Fibroblast of skin of left biceps (primary cell): ENCODE measurements at places on chromosomes 6 and 20.
A peak's percentile ranks its signal among the peaks of the same experiment; 100 is the strongest.

DNA sequence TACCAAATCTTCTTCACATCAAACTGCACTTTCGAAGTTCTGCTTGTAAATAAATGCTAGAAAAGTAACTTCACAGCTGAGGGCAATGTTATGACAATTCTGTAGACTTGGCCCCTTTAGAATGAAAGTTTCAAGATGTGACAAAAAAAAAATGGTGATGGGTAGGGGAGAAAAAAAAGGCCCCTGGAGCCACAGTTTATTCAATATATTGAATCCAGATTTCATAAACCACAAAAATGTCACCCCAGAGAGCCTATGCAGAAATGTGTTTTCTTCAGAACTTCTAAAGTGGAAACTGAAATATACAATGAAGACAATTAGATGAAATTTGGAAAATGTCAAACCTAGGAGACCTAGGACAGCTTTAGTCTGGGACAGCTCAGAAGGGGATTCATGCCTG is 143.1 kb downstream of the EDN3 start:
- peak; percentile 48 for DNase-seq

DNA sequence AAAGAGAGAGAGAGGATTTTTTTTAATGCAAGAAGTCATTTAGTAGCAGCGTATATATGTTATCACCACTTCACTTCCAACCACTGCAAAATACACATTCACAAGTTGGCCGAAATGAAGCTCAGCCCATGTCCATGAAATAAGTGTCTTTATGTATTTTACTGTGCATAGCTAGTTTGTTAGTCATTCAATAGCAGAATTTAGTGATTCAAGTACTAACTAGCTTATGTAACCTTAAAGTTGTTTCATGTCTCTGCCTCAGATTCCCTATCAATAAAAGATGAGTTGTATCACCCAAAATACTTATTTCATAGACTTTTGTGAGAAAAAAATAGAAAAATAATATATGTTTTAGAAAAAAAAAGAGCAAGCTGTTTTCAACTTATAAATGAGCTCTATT is 153.7 kb upstream of the PRDM1 start:
- DNase-seq = no peak

- DNase-seq = no peak
Measured at GRCh38 chr6:134535831-134536230, 217.9 kb upstream of the SGK1 start.

GRCh38 chr20:17381724-17382123 is 149.5 kb downstream of the BFSP1 start:
- DNase-seq = no peak

DNA sequence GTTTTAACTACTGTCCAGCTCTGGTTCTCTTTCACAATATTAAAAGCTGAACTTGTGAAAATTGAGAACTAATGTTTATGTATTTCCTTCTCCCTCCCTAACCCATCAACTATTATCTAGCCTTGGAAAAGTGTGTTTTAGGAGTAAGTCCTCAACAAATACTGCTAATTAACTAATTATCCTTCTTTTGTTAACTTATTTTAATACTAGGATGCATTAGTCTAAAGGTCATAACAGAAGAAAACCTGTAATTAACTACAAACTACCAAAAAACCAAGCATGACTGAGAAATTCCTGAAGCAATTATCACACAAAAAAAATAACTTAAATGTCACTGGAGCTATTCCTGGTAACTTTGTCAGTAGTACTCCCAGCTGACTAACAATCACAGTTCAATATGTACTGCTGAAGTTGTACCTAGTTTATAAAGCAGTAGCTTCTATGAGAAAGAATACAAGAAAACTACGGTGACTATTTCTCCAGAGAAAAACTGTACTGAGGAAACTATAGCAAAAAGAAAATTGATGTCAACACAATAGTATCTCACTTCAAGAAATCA is 301.9 kb downstream of the LAMA2 start:
- DNase-seq = no peak

GRCh38 chr20:19112828-19113227 is 99.6 kb upstream of the SLC24A3 start:
- no peak for DNase-seq

DNA sequence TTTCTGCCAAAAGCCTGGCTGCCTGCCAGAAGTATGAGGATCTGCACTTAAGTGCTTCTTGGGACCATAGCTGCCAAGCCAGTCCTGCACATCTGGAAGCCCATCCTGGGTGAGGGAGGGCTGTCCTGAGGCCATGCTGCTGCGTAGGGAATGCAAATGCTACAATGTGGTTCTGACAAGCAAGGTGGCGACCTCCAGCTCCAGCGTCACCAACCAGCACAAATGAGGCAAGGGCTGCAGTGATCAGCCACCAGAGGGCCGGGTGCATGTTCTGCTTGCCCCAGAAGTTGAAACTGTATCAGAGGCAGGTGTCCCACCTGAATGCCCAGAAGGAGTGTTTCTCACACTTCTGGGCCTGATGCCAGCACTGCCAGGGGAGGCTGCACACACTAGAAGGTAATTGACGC is 99.1 kb upstream of the KCNQ5 start:
- DNase-seq = no peak

GRCh38 chr6:30565772-30566171 is 5.5 kb upstream of the ABCF1 start:
- no peak for DNase-seq

- no peak for DNase-seq
Measured at GRCh38 chr6:155157101-155157500, 106.7 kb upstream of the CLDN20 start.

GRCh38 chr6:1950631-1951030 is 294.8 kb downstream of the GMDS start:
- DNase-seq = no peak

GRCh38 chr20:8148501-8148900 is 16.4 kb downstream of the PLCB1 start:
- DNase-seq = no peak

DNA sequence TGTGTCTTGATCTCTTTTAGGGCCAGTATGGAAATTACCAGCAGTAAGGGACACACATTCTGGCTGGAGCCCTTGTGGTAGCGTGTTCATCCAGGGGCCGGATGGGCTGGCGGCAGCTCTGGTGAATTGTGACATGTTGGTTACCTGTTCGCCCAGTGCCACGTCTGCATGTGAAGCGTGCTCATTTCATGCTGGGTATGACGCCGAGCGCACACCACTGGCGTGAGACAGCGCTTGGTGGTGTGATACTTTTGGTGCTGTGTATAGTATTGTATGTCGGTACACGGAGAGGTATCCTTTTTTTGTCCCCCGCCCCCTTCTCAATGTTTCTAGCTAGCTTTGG is 3.7 kb upstream of the MTG2 start:
- DNase-seq = no peak

GRCh38 chr20:34915749-34916455 is 39.5 kb downstream of the ACSS2 start:
- DNase-seq = no peak

DNA sequence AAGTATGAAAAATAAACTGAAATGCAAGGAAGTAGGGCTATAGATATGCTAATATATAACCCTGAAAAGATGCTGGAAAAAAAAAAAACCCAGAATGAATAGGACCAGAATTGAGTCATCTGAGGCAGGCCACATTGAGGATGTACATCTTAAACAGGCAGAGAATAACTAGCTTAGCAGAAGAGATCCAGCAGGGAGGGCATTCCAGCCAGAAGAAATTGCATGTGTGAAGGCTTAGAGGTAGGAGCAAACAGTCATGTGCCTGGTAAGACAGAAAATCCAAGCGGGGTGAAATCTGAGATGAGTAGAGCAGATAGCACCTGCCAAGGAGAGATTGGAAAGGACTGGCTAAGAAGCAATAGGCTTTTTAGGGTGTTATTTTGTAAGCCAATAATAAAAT is 2.6 kb downstream of the COL19A1 start:
- DNase-seq = no peak

GRCh38 chr6:45420083-45420908 is 42.6 kb upstream of the SUPT3H start:
- peak; percentile 44 for DNase-seq

- DNase-seq = no peak
Measured at GRCh38 chr20:44354979-44355497, 461 bp upstream of the HNF4A start.

- peak; percentile 36 for DNase-seq
Measured at GRCh38 chr6:27168586-27169443, 78.7 kb upstream of the PRSS16 start.

DNA sequence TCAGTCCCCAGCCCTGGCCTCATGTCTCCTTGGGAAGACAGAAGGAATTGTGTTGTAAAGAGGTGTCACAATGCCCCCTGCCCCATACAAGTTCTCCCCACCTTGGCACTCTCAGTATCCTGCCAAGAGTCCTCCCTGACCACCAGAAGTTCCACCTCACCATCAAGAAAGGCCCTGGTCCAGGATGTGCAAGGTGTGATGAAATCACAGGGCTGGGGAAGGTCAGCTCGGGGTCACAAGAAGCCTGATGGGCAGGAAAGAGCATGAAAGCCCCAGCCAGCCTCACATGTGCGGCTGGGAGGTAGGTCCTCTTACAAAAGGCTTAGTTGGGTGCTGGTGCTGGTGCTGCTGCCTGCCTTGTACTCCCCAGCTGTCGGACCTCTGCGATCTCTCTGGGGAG is 12.9 kb upstream of the C6orf132 start:
- no peak for DNase-seq

- DNase-seq = peak; percentile 83
Measured at GRCh38 chr6:106084106-106084988, 1.8 kb upstream of the PRDM1 start.

- DNase-seq = no peak
Measured at GRCh38 chr6:27608916-27609883, 136.3 kb upstream of the ZNF184 start.

DNA sequence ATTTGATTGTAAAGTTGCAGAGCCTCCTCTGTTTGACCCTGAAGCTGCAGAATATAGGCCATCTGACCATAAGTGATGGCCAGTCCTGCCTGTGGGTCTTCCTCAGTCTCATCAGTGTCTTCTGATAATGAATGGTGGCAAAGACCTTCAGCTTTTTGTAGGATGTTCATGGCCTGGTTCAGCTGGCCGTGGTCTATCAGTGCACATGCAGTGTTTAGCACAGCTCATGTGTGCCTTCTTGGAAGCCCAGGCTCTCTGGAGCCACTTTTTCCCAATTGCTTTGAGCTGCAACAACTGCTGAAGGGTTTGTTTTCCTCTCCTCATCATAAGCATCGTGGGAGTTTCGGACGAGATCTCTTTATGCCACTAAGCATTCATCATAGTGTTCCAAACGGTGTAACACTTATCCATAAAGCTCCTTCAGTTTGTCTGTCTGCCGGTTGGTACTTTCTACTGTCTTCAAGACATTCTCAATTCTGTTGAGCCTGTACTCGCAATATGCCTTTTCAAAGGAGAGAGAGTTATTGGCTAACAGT is 70.1 kb upstream of the TULP4 start:
- DNase-seq = no peak

GRCh38 chr20:46268131-46268614 is 40.1 kb downstream of the CDH22 start:
- no peak for DNase-seq

DNA sequence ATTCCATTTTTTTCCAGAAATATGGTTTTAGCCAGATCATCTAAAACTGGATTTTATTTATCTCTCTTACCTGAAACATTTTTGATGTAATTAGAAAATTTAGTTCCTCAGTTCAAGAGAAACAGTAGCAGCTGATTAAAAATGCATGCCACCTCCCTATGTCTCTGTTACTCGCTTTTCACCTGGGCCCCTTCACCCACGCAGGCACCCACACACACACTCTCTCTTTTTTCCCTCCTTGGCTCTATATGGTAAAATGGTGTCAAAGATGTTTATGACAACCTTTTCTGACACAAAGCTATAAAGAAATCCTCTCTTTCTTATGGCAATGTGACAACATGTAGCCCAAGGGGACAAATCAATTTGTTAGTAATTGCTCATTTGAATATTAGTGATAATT is 5.8 kb upstream of the SGK1 start:
- DNase-seq = no peak

DNA sequence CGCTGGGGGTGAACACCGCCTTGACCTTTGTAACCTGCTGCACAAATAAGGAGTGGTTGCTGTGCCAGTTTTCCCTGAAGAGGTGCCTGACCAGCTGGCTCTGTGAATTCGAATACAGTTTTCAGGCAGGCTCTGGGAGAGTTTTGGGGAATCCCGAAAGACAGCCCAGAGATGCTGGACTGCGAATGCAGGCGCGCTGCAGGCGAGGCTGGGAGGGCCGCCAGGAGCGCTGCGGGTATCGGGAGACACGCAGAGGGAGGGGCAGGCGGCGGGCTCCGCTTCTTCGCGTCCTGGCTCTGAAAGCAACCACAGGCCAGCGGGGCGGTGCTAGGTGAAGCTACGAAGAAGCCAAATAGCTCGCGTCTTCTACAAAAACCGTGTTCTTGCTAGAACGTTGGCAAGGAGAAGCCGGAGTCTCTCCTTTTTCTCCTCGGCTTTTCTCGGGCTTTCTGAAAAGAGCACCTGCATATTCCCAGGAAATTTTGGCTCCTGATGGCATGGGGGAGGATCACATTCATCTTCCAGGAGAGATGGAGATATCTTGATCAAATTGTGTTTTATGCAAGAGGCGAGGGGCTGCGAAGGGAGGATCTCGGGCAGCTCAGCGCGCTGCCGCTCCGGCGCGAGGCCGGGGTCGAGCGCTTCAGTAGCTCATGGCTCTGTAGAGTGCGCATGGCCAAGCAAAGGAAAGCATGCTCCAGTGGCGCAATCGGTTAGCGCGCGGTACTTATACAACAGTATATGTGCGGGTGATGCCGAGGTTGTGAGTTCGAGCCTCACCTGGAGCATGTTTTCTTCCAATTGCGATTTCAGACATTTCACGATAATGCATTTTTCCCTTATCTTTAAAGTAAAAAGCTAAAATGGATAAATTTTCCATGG is 158.1 kb upstream of the ZNF184 start:
- no peak for DNase-seq

GRCh38 chr20:61170496-61171320 is 81.4 kb upstream of the CDH4 start:
- no peak for DNase-seq

DNA sequence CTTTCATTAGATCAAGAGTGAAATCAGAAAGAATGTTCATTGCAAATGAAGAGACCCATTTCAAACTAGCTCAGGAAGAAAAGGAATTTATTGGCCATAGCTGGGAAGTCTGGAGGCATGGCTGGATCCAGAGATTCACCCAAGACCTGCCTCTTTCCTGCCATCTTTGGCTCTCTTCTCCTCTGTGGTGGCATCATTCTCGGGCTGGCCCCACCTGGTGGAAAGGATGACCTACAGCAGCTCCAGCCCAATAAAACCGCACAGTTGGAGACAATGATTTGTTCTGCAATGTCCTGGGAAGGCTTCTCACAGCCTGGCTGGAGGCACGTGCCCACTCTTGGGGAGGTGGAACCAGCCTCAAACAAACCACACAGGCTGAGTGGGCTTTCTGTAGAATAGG is 18.1 kb upstream of the FERMT1 start:
- DNase-seq = no peak

- DNase-seq = peak; percentile 61
Measured at GRCh38 chr6:160462551-160463109, 114.5 kb downstream of the SLC22A3 start.

DNA sequence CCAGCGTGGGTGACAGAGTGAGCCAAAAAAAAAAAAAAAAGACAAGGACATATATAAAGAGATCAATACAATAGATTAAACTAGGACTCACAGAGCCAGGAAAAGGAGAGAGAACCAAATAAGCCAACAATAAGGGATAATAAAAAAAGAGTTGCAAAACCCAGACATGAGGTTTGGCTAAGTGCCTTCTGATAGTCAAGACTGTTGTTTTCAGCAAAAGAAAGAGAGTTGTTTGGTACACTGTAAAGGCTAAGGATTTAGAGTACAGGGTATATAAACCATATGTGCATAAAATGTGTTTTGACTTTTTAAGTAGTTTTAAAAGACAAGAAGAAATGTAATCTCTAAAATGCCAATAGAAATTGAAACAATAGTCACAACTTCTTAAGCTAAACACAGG is 42.8 kb downstream of the RPF2 start:
- DNase-seq = no peak

- peak; percentile 19 for DNase-seq
Measured at GRCh38 chr6:29011276-29011734, 6.2 kb upstream of the ZNF311 start.
